ENCODE measurements at places on chromosomes 7 and 10.

DNA sequence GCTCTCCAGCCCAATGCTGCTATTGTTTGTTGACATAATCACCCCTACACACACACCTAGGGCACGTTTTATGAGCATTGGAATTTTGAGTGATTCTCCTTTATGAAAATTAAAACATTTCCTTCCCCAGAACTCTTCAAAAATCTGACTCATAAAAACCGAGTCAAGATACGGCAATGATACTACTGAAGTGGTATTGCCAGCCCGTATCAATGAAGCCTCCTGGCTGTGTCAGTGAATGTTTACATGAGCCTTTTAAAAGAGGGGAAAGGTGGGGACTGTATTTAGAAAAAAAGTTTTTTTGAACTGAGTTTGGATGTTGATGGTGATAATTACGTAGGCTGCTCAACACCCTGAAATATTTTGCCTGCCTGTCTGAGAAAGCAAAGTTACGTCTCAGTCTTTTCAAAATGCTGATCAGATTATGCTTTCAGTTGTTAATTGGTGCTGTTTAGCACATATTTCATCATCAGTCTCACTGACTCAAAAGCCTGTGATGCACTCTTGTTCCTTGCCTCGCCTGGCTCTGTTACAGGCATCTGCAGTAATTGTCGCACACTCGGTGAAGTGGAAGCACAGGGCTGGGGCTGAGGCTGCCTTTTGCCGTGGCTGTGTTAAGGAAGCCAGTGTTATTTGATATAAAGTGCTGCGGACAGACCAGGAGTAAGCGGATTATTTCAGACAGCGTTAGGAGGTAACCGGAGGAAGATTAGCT is 157.4 kb upstream of the TCF7L2 start:
- no peak for DNase-seq

GRCh38 chr7:112708236-112708635 is 82.0 kb downstream of the TMEM168 start:
- no peak for DNase-seq

DNA sequence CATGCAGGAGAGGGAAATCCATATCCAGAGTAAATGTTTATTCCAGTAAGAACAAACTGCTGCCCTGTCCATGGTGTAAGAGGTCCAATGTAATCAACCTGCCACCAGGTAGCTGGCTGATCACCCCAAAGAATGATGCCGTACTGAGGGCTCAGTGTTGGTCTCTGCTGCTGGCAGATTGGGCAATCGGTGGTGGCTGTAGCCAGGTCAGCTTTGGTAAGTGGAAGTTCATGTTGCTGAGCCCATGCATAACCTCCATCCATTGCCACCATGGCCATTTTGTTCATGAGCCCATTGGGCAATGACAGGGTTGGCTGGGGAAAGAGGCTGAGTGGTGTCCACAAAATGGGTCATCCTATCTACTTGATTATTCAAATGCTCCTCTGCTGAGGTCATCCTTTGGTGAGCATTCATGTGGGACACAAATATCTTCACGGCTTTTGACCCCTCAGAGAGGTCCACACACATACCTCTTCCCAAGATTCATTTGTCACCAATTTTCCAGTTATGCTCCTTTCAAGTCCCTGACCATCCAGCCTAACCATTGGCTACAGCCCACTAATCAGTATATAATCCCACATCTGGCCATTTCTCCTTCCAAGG is 23.3 kb upstream of the PAPSS2 start:
- DNase-seq: no peak

GRCh38 chr10:111078505-111079185 is 1.8 kb downstream of the ADRA2A start:
- no peak for DNase-seq

DNA sequence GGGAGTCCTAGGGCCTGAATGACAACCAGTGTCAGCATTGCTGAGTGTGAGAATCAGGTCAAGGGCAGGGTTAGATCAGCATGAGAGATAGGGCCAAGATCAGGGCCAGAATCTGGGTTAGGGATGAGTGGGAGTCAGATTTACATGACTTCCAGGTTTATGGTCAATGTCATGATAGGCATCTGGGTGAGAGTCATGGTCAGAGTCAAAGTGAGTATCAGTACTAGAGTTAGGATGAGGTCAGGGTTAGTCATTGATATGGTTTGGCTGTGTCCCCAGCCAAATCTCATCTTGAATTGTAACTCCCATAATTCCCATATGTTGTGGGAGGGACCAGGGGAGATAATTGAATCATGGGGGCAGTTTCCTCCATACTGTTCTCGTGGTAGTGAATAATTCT is 12.3 kb downstream of the MRPS24 start:
- no peak for DNase-seq

- no peak for DNase-seq
These were observed 224.8 kb upstream of the LYZL1 start for GRCh38 chr10:29063806-29064644.

GRCh38 chr10:117352724-117353123 is 22.5 kb downstream of the PDZD8 start:
- DNase-seq: no peak

DNA sequence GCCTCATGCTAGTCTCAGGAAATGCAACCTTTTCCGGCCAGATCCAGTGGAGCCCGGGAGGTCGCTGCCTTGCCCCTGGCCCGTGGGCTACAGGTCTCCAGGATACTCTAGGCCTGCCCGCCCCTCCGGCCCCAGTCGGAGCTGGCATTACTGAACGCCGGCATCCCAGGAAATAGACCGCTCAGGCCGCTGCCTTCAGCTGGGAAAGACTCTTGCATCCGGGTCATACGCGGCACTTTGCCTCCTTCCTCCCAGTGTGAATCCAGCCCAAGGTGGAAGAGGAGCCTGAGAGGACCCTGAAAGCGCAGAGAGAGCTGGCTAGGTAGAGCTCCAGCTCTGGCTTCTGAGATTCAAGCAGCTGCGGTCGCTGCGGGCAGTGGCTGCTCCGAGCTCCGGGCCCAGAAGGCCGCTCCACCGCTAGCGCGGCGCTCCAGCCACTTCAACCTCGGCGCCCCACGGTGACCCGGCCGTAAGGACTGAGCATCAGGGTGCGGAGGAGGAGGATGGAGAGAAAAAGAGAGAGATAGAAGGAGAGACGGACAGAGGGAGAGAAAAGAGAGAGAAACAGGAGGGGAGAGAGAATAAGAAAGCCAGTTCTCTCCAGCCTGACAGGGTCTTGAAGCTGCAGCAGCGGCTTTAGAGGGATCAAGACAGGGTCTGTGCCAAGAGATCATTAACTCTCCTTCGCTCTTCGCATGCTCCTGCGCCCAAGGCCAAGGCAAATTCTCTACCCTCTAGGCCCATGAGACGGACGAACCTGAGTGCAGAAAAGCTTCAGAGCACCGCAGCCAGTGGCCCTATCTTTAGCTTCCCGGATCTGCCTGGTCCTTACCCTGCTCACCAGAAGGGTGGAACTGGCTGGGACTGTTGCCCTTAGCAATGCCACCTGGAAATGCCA is 1.8 kb upstream of the HOXA10 start:
- DNase-seq: no peak

- no peak for DNase-seq
These were observed 99.1 kb upstream of the CACUL1 start for GRCh38 chr10:118853916-118854315.

- DNase-seq: no peak
These were observed 124.6 kb upstream of the NRBF2 start for GRCh38 chr10:63008491-63008890.

- DNase-seq: no peak
These were observed 162.4 kb downstream of the NOC3L start for GRCh38 chr10:94200146-94200837.

DNA sequence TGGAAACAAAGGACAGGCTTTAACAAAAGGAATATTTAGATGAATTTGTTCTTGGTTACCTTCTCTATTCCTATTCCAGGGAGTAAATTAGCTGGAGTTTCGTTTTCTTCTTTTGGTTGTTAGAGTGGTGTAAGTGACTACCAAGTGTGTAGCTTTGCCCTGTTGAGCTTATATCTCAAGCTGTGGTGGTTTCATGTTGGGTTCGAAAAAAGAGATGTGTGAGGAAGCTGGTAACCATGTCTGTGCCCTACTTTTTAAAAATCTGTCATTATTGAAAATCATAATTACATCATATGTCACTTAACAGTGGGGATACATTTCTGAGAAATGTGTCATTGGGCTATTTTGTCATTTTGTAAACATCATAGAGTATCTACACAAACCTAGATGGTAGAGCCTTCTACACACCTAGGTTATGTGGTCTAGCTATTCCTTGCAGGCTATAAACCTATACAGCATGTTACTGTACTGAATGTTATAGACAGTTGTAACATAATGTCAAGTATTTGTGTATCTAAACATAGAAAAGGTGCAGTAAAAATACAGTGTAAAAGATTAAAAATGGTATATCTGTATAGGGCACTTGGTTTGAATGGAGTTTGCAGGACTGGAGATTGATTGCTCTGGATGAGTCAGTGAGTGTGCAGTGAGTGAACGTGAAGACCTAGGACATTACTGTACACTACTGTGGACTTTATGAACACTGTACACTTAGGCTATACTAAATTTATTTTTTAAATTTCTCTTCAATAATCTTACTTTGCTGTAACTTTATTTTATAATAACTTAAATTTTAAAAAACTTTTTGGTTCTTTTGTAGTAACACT is 90.4 kb downstream of the SEPTIN7 start:
- no peak for DNase-seq

DNA sequence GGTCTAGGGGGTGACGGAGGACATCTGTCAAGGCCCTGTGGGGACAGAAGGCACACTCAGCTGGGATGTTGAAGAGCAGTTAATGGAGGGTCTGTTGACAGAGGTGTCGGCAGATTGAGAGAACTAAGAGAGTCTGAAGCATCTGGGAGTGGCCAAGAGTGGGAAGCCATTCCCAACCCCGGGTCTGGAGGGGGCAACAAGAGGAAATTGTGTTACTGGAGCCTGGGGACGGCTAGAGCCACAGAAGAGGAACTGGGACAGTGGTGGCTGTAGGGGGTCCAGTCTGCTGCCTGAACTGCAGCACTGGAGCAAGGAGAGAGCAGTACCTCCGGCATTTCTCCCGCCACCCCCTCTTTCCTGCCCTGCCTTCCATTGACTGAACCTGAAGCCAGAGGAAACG is 136.6 kb downstream of the CHN2 start:
- DNase-seq: no peak

GRCh38 chr10:133162910-133163856 is 3.2 kb downstream of the KNDC1 start:
- DNase-seq: no peak
